NB4 (cell line): ENCODE measurements at places on chromosomes 3 and 15.

DNA sequence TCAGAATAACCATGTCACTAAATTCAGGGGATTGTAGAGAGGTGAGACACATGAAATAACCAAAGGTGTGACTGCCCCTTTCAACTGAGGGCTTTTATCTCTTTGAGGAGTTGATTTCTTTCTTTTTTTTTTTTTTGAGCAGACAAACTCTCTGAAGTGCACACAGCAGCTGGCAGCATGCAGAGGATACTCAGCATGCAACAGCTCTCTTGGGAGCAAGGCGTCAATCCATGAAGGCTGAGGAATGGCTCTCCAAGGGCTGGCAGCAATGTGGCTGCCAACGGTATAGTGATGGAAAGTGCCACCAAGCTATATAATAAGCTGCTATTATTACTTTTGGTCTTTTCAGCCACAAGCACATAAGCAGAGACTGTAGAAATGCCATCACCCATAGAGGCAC is 226.7 kb upstream of the FEZF2 start:
- DNase-seq = no peak

GRCh38 chr3:171328419-171329082 is 131.7 kb downstream of the TNIK start:
- DNase-seq = peak; percentile 78

GRCh38 chr3:74789111-74789510 is 174.7 kb upstream of the CNTN3 start:
- peak; percentile 3 for DNase-seq

DNA sequence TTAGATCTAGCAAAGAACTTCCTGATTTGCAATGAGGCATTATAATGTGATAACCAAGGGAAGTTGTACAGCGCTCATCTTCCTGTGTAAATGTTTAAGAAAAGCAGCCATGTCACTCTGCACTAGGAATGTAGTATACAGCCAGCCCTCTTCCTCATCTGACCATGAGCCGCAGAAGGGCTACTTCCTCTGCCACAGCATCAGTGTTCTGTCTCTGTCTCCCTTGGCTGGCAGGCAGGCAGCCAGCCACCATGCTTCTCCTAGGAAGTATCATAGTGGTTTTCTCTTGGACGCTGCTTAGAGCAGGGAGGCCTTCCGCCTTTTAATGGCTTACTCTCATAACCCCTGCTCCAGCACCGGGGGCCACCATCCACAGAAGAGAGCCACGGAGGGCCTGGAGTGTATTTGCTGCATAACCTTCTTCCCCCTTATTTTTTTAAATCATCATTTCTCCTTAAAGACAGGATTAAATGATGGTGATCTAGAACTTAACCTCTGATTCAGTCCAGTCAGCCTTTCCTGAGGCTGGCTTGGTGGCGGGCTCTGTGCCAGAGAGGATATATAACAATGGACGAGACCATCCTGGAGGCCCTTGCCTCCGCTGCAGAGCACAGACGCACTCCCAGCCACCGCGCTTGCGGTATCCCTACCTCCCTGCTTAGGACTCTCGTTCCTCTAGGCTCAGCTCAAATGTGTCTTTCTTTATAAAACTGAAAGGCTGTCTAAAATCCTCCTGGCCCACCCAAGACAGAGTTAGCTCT is 57.3 kb upstream of the PLXNA1 start:
- peak; percentile 35 for DNase-seq

- DNase-seq = peak; percentile 78
These were observed 29.4 kb upstream of the ARID3B start for GRCh38 chr15:74511583-74511982.

GRCh38 chr15:51970132-51970817 is 1.3 kb downstream of the LEO1 start:
- DNase-seq = no peak

GRCh38 chr3:135848051-135848450 is 117.5 kb upstream of the PPP2R3A start:
- no peak for DNase-seq

DNA sequence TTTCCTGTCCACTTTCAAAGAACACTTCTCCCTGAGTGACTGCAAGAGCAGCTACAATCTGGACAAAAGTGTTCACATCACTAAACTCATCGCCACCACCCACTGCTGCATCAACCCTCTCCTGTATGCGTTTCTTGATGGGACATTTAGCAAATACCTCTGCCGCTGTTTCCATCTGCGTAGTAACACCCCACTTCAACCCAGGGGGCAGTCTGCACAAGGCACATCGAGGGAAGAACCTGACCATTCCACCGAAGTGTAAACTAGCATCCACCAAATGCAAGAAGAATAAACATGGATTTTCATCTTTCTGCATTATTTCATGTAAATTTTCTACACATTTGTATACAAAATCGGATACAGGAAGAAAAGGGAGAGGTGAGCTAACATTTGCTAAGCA is 1.8 kb downstream of the CCRL2 start:
- DNase-seq = no peak

DNA sequence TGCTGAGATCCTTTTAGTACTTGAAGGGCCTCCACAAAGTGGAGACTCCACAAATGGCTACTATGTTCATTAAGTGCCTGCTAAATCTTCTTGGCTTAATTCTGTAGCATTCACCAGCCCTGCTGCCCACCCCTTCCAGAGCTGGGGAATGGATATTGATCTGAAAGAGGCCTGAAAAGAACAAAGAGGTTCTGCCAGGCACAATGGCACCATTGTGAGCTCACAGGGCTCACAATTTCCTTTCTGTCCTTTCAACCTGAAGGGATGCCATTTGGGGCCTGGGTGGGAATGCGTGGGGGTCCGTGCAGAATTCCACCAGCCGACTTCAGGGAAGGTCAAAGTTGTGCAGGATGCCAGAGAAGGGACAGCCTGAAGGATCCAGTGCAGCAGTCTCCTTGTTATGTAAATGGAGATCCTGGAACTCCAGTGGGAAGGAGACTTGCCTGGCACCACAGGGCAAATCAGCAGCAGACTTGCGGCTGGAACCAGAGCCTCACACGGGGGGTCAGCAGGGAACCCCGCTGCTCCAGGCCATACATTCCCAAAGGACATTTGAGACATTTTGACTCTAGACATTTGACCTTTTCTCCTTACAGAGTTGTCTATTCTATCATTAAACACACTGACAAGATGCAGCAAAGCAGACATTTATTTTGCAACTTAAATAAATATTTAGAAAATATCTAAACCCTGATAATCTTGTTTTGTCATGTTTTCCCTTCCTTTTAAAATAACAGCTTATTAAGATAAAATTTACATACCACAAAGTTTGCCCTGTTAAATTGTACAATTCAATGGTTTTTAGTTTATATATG is 21.5 kb upstream of the MORF4L1 start:
- DNase-seq = no peak

GRCh38 chr15:50484781-50485180 is 60.6 kb downstream of the USP8 start:
- no peak for DNase-seq

- DNase-seq = no peak
These were observed 289.1 kb upstream of the CFAP20DC start for GRCh38 chr3:59338934-59339333.

GRCh38 chr3:197912741-197913476 is 37.1 kb upstream of the RPL35A start:
- DNase-seq = no peak

DNA sequence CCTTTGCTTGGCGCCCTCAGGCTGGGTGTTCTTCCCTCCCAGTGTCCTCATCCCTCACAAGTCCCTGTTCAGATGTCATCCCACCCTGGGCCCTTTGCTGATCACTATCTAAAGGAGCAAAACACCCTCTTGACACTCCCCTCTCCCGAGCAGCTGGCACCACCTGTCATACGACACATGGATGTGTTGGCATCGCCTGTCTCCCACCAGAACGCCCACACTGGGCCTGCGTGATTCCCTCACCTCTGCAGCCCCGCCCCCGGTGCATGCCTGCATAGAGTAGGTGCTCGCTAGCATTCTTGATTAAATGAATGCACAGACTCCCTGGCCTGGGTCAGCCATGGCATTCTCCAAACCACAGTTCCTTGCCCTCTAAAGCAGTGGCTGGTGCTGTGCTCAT is 75.8 kb downstream of the DNAJB8 start:
- DNase-seq = no peak

GRCh38 chr3:65146179-65146578 is 458.4 kb upstream of the ADAMTS9 start:
- no peak for DNase-seq

DNA sequence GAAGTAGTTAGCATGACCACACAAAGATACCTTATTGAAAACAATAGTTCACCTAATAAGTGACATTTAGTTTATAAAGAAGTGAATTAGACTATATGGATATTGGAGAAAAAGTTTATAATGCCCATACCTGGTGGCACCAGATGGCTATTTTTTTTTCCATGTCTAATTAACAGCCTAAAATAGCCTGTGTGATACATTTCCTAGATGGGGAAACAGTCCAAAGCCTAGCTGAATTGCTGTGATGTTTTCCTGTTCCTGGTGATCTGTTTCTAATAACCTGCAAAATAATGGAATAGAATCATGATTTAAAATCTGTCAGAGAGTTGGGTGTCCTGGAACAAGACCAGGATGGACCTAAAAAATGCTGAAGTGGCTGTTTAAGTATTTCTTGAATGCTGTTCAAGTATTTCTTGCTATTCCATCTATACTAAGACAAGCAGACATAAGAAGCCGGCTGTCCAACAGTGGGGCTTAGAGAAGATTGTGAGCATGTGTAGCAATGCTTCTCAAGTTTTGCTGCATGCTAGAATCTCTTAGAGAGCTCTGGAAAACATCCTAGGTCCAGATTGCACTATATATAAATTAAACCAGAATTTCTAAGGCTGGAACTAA is 31.3 kb downstream of the LRRC3B start:
- no peak for DNase-seq

GRCh38 chr3:181292984-181293383 is 303.4 kb upstream of the DNAJC19 start:
- no peak for DNase-seq

GRCh38 chr3:96331341-96331740 is 483.1 kb upstream of the EPHA6 start:
- peak; percentile 10 for DNase-seq

DNA sequence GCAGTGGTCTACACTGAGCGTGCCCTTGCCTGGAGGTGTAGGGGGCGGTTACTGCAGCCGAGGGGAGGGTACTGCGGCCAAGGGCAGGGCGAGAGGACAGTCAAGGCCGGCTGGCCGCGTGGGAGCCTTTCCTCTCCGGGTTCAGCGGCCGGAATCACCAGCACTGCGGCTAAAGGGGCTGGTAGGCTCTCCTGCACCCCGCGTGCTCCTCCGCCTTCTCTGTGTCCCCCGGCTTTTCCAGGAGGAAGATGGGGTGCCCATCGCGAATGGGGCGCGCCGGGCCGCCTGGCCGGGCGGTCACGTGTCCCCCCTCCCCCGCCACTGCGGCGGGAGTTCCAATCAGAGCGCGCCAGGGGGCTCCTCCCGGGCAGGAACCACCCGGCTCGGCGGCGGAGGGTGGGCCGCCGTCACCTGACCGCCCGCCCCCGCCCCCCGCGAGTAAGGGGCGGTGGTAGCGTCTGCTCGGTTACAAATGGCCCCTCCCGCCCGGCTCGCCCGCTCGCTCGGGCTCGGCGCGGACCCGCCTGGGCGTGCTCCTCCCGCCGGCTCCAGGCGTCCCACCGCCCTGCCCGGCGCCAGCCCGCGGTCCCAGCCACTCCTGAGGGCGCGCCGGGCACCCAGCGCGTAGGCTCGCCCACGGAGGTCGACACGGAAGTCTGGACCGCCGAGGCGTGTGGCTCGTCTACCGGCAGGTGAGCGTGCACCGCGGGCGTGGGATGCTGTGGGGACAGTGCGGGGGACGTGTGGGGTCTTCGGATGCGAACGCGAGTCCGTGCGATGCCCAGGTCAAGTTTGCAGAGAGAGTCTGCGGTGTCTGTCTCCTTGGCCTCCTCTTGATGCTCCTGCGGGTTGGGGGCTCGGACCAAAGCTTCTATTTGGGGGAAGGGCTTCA is 242.6 kb upstream of the TOPAZ1 start:
- no peak for DNase-seq
